ENCODE measurements at places on chromosomes 1 and 21.

- DNase-seq: no peak
Measured at GRCh38 chr1:112904071-112904830, 51.7 kb downstream of the SLC16A1 start.

GRCh38 chr21:39381009-39381408, 32.1 kb upstream of the HMGN1 start:
- no peak for DNase-seq

DNA sequence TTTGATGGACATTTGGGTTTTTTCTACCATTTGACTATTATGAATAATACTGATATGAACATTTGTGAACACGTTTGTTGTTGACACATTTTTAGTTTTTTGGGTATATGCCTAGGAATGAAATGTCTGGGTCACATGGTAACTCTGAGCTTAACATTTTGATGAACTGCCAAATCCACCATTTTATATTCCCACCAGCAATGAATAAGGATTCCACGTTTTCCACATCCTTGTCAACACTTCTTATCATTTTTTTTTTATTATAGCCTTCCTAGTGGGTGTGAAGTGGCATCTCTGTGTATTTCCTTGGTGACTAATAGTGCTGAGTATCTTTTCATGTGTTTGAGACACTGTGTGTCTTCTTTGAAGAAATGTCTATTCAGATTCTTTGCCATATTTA, 67.6 kb downstream of the RASAL2 start:
- no peak for DNase-seq

DNA sequence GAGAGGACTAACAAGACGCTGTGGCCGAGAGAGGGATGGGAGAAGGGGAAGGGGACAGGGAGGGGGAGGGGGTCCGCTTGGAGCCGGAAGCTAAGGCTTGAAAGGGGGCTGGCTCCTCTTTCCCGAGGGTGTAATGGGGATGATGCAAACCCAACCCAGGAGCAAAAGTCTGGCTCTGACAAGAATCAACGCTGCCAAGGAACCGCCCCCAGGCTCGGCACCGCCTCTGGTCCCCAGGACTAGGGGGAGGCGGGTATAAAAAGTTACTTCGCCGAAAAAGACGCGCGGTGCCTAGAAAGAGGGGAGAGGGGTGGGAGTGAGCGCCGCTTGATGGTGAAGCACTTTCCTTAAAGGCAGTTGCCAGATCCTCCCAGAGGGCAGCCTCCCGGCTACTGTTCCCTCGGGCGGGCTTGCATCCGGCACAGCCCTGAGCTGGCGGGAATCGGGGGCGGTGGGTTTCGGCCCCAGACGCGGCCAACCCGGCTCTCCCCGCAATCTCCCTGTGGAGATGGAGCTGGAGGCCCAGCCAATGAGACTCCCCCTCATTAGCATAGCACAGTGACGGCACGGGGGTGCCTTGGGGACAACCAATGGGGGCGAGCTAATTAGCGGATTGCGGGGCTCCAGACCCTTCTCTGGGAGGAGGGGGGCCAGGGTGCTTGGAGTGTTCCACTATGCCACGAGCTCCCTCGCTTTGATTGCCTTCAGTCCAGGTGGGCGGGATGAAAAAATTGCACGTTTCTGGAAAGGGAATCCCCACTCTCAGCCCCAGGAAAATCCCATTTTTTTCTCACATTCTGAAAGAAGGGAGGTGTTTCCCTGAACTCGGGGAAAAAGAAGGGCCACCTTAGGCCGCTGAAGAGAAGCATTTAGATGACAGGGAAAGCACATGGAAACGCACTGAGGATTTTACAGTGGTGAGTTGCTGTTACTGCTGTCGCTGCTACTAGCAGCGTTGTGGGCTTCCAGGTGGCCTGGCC, at the start of gene KCNT2:
KCNT2 (minus strand) TSS at position 51 of the 980 bp plus-strand sequence. CDS start 131 bp downstream, outside the sequence.
- no peak for DNase-seq

- no peak for DNase-seq
Measured at GRCh38 chr1:54339126-54339525, 67.1 kb downstream of the SSBP3 start.

- no peak for DNase-seq
Measured at GRCh38 chr1:212207822-212208520, 77.2 kb upstream of the PPP2R5A start.

- DNase-seq: no peak
Measured at GRCh38 chr1:20059847-20060246, 10.1 kb upstream of the PLA2G5 start.

GRCh38 chr1:150927624-150928023, 1.5 kb downstream of the SETDB1 start:
- DNase-seq: no peak

GRCh38 chr1:22537441-22538139, 25.7 kb upstream of the EPHA8 start:
- no peak for DNase-seq

DNA sequence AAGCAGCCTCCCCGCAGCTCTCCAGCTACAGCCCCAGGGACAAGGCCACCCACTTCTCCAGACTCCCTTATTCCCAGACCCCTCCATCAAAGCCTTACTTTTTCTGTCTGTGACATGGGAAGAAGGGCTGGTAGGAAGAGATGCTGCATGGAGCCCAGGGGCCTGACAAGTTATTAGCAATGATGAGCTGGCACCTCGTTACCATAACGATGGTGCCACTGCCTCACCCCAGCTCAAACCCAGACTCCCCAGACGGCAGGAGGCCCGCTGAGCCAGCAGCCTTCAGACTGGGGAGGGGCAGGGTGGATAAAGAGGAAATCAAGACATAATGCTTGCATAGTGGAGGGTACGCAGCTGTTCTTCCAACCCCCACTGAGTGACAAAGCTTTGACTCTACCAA, 3.3 kb downstream of the DLGAP3 start:
- DNase-seq: no peak

- no peak for DNase-seq
Measured at GRCh38 chr1:115829023-115829674, 11.8 kb downstream of the NHLH2 start.

GRCh38 chr1:4263699-4264098, 363.6 kb upstream of the C1orf174 start:
- no peak for DNase-seq

GRCh38 chr1:69414574-69414973, 153.1 kb upstream of the LRRC7 start:
- DNase-seq: no peak

DNA sequence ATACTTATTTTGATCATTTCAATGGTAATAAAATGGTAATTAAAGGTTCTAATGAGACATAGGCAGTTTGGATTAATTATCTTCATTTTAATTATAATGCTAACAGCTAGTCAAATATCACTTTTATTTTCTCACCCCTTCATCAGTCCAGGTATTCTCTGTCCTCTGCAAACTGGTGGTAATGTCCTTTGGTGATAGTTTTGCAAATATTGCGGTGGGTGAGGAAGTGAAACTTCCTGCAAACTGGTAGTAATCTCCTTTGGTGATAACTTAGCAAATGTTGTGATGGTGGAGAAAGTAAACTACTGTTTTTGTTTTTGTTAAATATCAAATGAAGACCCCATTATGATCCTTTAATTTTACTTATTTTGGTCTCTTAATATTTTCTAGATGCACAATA, 209.0 kb downstream of the AMY1C start:
- no peak for DNase-seq

- no peak for DNase-seq
Measured at GRCh38 chr1:121414905-121415304, 230.1 kb downstream of the SRGAP2C start.

DNA sequence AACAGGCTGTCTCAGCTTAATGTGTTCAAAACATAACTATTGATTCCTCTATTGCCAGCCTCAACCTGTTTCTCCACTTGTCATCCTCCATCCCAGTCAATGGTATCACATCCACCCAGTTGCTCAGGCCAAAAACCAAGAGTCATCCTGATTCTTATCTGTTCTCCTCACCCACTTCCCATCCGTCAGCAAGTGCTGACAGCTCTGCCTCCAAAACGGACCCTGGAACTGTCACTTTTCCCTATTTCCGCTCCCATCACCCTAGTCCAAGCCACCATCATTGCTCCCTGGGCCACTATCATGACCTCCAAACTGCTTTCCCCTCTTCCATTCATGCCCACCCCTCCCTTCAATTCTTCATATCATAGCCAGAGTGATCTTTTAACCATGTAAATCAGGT, 36.2 kb upstream of the IFFO2 start:
- DNase-seq: no peak

GRCh38 chr1:160412028-160412362, 11.6 kb downstream of the VANGL2 start:
- DNase-seq: no peak

DNA sequence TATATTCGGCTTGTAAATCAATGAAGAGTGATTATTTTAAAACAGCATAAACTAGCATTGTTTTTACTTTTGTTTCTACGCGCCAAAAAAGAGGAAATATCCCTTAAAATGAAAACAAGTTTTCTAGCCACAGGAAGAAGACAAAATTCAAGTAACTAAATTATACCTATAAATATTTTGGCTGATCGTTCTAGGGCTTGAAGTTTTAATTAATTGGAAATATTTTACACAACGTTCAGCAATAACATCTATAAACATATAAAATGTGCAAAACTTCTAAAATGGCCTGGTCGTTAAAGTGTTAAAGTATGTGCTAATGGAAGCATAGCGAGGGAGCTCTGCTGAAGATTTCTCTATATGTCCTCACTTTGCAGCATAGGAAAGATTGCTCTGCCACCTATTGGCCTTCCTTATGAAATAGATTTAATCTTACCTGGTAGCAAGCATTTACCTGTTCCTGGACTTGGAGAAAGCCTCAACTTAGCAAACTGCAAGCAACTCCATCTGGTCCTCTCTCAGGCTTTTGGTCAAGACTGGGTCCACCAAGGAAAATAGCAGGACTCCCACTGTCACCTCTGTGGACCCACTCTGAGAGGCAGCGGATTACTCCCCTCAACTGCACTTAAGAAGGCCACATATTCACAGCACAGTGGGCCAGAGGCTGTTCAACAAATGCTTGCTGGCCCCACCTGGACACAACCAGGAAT, 351.3 kb upstream of the RUNX1 start:
- DNase-seq: no peak

- no peak for DNase-seq
Measured at GRCh38 chr1:182680901-182681567, 3.4 kb downstream of the RGS8 start.

DNA sequence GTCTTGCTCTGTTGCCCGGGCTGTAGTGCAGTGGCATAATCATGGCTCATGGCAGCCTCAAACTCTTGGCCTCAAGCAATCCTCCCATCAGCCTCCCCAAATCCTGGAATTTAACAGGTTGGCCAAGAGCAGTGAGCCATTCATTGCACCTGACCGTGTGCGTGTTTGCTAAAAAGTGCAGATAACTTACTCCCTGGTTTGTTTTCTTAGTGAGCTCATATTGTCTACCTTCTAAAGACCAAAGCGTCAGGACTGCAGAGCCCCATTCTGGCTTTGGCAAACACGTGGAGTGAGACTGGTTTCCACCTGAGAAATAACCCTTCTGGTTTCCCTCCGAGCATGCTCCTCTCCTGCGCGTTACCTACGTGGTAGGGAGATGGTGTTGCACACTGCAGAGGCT, 32.2 kb upstream of the CA6 start:
- DNase-seq: no peak

DNA sequence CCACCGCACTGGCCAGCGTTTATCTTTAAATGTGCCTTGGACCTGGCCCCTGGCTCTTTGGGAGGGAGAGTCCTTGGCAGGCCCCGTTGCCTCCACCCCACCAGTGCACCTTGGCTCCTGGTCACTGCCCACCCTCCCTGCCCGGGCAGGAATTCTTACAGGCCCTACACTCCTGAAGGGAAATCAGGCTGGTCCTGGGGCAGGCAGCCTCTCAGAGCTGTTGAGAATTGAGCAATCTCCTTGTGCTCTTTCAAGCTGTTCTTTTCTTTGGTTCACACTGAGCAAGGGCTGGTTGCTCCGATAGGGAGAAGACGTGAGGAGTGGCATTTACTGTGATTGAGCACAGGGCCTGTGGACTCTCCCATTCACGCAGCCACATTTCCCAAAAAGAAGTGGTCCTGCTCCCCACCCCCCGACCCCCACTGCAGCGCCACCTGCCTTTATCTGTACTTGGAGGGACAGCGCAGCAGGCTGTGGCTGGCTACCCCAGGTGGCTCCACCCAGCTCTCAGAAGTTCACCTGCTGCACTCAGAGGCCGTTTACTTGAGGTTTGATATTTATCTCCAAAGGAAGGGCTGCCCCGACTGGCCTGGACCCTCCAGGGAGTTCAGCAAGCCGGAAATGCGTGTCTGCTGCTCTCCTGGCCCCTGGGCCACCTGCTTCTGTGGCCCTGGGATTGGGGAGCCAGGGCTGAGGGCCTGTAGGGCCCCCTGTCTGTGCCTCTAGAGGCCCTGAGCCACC, 47.8 kb downstream of the SKI start:
- DNase-seq: no peak

GRCh38 chr1:152461544-152461943, 47.5 kb upstream of the CRNN start:
- peak; percentile 24 for DNase-seq

- no peak for DNase-seq
Measured at GRCh38 chr21:42790520-42791065, 88.7 kb downstream of the WDR4 start.

GRCh38 chr1:199352351-199352750, 675.2 kb upstream of the NR5A2 start:
- DNase-seq: no peak

DNA sequence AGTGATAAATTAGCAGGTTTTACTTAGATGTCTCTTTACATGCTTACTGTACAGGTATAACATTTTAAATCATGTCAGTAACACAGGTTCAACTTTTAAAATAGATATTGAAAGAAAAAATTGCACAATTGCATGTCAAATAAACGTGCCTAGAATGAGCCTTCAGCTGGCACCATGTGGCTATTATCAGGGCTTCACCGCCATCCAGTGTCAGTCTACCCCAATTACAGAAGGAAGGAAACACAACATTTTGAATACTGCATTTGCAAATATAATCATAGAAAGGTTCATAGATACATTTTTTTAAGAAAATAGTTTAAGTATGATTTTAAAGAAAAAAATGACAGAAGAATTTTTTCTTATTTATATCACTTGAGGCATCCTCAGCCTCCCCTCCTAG, 47.5 kb upstream of the SERTAD4 start:
- DNase-seq: no peak

DNA sequence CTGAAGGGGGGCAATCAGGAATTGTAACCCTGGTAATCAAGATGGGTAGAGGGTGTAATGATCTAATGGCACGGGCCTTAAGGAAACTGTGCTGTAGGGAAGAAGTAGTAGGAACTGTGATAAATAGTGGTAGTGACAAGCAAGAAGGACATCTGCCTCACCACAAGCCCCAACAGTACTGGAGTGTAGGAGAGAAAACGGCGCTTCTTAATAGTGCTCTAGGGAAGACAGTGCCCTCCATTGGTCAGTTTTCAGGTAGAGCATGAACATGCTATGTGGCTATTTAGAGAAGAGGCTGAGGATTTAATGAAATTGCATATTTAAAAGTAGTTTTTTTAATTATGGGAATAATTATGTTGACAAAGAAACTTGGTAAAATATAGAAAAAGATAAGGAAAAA, 32.2 kb downstream of the SLC30A7 start:
- DNase-seq: no peak

DNA sequence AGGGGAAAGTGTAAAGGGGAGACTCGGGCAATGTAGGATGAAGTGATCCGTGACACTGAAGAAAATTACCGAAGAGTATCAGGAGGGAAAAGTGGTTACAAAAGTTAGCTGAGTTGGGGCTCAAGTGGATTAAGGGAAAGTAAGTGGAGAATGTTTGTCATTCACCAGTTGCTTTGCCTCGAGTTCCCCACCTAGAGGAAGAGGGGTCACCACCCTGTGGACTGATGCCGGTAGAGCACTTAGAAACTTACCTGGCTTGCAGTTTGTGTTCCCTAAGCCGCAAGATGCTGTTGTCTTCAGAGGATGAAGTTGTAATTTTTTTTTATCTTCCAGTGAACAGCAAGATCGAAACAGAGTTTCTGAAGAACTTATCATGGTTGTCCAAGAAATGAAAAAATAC, 1.0 kb downstream of the PER3 start:
- no peak for DNase-seq

Data from activated T-helper 1 cell treated with anti-CD3 and anti-CD28 coated beads, Interleukin-2, amount 50 U/mL, for 16 hours (primary cell).